Nephron progenitor cell (in vitro differentiated cells): ENCODE measurements at places on chromosomes 6 and 20.

DNA sequence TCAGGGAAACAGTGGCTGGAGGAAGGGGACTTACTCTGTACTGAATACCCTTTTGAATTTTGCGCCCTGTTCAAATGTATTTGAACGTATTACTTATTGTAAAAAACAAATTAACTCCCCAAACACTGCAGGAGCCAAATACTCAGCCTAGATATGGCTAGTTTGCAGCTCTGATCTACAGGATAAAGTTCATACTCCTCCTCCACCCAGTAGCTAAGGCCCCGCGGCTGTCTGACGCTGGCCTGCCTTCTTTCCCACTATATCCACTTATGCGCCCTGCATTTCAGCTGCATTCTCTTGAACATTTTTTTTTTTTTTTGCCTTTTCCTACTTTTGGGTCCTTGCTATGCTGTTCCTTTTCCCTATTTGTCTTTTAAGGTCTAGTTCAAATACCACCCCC lies 6.5 kb downstream of the GSS start:
- DNase-seq, result no peak

DNA sequence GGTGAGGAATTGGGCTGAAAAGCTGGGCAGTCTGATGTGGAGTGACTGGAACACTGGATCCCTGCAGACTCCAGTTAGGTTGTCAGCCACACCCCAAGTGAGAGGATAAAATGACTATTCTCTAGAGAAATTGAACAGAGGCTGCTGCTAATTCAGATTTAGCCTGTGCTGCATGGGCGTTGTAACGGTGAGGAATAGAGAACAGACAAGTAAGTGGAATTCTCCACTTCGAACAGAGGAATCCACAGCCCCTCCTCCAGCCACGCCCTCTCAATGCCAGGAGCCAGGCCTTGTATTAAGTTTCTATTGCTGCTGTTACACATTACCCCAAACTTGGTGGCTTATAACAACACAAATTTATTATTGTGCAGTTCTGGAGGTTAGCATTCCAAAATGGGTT lies 109.3 kb downstream of the CFAP61 start:
- DNase-seq, result no peak

DNA sequence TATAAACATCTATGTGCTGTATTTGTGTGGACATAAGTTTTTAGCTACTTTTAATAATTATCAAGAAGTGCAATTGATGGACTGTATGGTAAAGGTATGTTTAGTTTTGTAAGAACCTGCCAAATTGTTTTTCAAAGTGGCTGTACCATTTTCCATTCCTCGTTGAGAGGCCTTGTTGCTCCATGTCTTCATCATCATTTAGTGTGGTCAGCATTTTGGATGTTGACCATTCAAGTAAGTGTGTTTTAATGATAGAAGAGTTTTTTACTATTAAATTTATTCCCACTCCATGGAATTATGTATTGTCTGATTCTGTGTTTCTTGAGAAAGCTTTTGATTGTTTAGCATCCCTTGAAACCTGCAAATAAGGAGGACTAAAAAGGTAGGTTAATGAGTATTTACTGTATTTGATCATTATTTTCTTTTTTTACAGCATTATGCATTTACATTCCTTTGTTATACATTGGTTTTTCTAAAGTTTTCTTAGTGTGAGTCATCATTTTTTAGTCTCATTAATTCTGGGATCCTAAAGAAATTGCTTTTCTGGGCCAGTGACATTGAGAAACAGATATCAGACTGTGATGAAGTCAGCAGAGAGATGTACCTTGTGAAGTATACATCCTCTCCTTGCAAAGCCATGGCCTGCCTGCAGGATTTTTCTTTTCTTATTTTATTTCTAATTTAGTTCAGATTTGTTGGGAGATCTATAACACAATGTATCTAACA lies 312.8 kb upstream of the PTCHD4 start:
- no peak for DNase-seq

- no peak for DNase-seq
Observed at GRCh38 chr6:52297433-52297832, 12.9 kb upstream of the MCM3 start.

- DNase-seq, result peak; percentile 33
Observed at GRCh38 chr6:1385129-1386037, 4.0 kb upstream of the FOXF2 start.

DNA sequence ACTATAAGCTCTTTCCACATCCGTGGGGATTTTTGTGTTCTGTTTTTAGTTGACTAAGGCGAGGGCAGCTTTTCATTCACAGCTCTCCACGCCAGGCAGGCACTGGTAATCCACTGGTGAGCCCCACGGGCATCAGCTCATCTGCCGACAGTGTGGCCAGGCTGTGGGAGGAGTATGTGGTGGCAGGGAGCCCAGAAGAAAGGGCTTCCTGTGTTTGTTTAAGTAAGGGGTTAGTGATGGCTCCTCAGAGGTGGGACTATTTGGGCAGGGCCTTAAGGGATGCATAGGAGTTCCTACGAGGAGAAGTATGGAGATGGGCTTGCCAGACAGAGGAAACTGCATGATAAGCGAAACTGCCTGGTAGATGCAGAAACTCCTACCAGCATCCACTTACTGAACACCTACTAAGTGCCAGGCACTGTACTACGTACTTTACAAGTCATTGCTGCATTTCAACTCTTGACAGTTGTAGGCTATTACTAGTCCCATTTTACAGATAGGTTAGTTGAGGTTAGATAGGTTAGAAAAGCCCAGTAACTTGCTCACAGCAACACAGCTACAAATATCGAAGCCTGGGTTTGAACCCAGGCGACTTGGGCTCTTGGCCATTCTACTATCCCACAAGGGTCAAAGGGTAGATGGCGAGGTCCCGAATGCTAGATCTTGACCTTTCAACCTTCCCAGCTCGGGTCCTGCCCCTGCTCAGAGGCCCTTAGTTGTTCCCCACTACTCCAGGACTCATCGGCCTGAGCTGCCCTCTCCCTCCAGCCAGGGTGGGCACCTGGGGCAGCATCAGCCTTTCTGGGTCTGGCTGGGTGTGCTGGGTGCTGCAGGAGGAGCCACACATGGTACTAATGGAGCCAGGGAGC lies 55.1 kb downstream of the CEBPB start:
- DNase-seq, result no peak

- no peak for DNase-seq
Observed at GRCh38 chr6:132130626-132131298, 179.6 kb upstream of the CCN2 start.

DNA sequence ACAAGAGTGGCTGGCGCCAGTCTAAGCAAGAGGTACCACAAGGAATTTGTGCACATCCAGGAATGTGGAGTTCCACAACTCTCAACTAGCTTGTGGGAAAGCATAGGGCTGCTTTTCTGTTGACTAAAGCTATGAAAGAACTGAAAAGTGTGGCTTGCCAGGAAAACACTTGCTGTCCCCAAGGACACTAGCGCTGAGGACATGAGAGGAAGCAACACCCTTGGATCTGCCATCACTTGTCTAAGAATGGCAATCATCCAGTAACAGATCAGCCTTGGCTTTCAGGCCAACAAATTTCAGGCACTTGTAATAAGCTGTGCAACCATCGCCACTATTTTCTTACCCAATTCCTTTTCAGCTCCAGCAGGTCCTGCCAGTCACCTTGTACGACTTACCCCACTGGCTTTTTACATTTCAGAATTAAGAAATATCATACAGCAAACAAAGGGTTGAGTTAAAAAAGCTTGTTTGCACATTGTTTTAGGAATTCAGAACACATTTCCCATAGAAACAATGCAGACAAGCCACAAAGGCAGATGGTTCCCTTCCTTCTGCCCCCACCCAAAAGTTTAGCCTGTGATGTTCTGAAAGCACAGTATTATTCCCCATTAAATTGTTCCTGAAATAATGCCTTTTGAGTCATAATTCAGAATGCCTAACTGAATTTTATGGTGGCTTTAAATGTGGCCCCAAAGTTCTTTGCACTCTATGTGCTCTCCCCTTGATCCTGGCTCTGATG lies 57.9 kb upstream of the SSTR4 start:
- no peak for DNase-seq

DNA sequence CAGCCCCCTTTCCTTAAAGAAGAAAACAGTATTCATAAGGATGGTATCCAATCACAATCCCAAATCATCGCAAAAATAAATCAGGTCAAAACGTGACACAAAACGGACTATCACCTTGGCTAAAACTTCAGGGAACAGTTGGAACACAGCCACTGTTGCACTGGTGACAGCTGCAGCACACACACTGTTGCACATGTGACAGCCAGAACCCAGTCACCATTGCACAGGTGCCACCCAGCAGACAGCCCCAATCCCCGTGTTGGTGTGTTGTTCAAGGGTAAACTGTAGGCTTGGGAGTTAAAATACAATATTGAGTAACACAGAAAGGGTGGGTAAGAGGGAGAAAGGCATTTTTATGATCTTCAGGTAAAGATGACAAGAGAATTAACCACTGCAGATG lies 15.8 kb downstream of the PSMB1 start:
- no peak for DNase-seq

- DNase-seq, result peak; percentile 45
Observed at GRCh38 chr6:27791182-27791943, 120.8 kb downstream of the OR2B2 start.

GRCh38 chr6:12348530-12349511 lies 58.7 kb downstream of the EDN1 start:
- DNase-seq, result no peak
